ENCODE measurements at places on chromosomes 2 and 18.
A peak's percentile ranks its signal among the peaks of the same experiment; 100 is the strongest.

- DNase-seq, result peak; percentile 75
These were observed 32.3 kb downstream of the ASXL2 start for GRCh38 chr2:25845843-25846505.

DNA sequence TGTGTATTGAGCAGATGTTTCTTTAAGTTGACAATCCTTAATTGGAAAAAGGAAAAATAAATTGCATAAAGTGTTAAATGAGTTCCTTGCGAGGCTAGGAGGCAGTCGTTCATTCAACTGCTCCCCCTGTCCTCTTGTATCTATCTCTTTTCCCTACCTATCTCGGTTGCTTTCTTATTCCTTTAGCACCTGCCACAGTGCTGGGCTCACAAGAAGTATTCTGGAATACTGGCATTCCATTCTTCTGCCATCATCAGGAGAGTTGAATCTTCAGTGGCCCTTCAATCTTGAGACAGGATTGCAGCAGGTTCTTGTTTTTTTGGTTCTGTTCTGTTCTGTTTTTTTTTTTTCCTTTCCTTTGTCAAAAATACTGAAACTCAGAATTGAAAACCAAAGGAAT is 143.1 kb upstream of the AQP4 start:
- no peak for DNase-seq

DNA sequence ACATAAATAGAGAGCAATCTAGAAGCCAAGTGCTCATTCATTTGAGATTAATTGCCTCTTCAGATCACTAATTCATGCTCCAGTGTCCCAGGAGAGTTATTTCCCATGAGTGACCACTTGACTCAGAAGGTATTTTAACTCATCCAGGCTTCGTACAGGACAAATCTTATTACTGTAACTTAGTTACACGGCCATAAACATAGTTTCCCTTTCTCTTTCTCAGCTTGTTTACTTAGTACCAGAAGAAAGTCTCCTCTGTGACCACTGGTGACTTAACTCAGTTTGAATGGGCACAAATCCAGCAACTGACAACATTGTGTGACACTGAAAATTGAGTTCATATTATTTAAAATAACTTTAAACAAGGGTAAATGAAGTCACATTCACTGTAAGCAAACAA is 25.3 kb downstream of the MMADHC start:
- peak; percentile 45 for DNase-seq

DNA sequence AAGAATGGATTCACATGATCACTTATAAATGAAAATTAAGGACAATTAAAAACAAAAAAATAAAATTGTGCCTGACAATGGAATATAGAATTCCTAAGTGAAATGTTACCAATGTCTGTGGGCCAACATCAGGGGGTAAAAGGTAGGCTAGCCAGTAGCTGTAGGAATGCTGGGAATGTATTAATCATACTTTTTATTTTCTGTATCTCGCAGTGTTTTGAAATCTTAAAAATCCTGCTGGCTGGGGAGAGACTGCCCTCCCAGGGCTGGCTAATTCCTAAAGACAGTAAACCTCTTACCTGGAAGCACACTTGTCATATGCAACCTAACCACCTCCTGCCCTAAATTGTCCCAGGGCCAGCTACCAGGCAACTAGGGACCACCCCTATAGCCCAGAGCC is 69.8 kb downstream of the REV1 start:
- peak; percentile 52 for DNase-seq

- DNase-seq, result no peak
These were observed 104.6 kb downstream of the ITGB1BP1 start for GRCh38 chr2:9318461-9319337.

DNA sequence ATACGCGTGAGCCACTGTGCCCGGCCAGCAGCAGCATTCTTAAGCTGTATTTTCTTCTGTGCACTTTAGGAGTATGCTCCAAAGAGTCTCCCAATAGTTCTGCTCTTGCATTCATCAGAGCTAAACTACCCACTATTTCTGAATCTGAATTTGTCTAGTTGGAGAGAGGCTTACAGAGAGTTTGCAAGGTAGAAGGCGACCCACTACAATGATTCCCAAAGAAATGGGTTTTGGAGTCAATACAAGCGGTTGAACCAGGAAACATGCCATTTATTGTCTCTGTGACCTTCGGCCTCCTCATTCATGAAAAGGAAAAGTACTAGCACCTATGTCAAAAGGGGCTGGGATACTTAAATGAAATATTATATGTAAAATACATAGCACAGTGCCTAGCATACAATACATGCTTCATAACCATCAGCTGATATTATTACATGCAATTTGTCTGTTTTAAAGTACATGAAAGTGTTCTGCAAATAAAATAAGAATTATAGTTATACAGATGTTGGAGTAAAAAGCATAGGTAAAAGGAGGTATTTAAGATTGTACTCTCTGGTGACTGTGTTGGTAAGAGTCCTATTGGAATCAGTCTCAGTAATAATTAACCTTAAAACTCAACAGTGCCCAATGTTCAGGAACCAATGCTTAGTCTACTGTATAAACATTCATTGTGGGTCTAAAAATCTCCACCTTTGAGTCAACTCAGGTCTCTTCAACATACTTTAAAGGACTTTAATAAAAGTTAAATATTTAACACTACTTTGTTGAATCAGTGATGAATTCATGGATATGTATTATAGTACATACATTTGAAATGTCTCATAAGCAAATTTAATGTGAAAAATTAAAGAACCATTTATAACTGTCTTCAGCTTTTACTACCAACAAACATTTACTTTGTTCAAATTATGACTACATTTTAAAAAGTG is 89.8 kb upstream of the GRB14 start:
- no peak for DNase-seq

DNA sequence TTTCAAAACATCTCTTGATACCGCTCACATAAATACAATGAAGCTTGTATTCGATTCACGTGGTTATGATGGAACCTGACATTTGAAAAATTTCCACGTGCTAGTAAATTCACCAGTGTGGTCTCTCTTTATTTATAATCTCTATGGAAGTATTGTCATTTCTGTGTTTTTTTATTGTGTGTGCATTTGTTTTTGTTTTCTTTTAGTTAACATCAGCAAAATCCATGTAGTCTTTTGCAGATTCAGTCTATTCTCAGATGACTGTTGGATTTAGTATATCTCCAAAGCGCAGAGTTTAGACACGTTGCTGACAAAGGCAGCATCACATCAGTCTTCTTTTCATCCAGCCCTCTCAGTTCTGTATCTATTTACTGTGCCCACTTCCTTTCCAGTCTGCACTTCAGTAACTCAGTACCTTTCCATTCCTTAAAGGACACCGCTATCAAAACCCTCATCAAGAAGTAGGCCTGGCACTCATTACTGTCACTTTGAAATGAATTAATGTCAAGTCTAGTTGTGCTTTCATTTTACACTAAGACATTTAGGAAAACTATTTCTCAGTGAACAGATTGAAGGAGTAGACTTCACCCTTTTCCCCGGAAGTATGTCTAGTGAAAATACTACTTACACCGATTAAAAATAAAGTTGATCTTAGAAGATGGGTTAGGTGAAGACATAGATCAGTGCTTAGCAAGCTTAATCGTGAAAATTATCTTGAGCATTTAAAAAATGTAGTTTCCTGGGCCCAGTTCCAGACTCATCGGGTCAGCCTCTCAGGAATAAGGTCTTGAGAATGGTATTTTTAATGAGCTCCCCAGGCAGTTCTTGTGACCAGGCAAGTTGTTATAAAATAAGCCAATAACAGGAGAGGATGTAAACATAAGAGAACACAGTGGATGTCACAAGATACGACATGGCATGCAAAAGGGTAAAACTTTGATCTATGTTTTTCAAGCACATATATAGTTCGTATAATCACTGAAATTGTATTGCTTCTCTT is 506.8 kb upstream of the ZEB2 start:
- DNase-seq, result peak; percentile 87

DNA sequence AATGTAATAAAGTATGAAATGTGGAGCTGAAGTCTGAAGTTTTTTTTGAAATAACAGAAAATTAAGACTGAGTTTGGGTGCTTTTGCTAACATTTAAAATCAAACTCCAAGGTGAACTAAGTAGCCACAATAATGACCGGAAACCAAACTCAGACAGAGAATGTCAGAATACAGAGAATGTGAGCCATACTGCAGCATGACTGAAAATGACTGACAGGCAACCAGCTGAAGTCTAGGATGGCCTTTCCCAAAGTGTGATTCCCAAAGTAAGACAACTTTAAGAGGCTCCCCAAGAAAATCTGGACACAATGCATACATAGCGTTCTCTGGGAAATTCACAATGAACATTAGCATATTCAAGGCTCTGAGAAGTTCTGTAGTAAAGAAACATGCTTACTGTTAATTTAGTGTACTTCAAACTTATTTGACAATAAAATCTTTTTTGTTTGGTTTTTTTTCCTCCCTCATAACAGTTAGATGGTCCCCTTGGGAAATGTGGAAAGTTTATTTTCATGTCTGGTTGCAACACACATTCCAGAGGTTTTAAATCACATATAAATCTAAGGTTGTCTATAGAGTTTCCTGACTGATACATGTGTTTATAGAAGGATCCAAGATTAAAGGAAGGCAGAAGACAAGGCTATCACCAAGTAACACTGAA is 28.6 kb downstream of the PLA2R1 start:
- peak; percentile 50 for DNase-seq

DNA sequence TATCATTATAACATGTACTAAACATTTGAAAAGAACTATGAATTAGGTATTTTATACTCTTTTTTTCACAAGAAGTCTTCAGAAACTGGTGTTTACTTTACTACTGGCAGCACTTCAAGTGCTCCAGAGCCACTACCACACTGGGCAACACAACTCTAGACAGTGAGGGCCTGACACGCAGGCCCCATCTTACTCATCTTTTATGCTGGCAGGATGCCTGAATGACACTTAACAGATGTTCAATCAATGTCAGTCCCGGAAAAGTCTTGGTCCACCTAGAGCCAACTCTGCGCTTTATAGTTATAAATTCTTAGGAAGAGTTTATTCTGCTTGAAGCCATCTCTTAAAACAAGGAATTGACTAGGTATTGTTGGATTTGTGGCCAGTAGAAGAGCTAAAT is 8.7 kb upstream of the WIPF1 start:
- peak; percentile 88 for DNase-seq

- DNase-seq, result peak; percentile 49
These were observed at the start of gene GALNT5 for GRCh38 chr2:157257312-157258252. GALNT5 (plus strand) TSS chr2:157257705; CDS start chr2:157258083, 378 bp downstream.

DNA sequence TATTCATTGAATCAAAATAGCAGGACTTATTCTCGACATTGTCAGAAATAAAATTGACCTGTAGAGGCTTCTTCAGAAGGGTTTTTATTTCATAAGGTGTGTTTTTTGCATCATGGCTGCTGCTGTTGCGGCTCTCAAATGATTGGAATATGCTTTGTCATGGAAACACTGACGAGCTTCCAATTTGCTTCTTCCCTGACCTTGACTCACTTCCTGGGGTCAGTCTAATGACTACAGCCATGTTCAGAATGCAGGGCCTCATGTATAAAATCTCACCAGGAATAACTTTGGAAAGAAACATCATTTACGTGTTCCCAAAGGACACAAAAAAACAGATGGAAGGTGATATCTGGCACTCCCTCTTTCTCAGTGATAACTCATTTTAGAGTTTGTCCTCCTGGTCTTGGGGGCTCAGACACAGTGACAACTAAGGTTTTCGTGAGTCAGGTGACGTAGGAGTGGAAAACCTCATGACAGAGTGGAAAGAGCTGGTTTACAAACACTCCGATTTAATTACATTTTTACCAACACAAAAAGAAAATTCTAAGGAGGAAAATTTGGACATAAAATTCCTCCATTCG is 467.0 kb upstream of the RAB12 start:
- peak; percentile 60 for DNase-seq

GRCh38 chr18:58078889-58079573 is 35.0 kb downstream of the NEDD4L start:
- no peak for DNase-seq

- peak; percentile 73 for DNase-seq
These were observed 515 bp upstream of the PLEKHB2 start for GRCh38 chr2:131104487-131105155.

- no peak for DNase-seq
These were observed 82.2 kb upstream of the DOCK10 start for GRCh38 chr2:225124311-225125017.

- DNase-seq, result no peak
These were observed 103.6 kb downstream of the ACKR3 start for GRCh38 chr2:236673126-236673822.

DNA sequence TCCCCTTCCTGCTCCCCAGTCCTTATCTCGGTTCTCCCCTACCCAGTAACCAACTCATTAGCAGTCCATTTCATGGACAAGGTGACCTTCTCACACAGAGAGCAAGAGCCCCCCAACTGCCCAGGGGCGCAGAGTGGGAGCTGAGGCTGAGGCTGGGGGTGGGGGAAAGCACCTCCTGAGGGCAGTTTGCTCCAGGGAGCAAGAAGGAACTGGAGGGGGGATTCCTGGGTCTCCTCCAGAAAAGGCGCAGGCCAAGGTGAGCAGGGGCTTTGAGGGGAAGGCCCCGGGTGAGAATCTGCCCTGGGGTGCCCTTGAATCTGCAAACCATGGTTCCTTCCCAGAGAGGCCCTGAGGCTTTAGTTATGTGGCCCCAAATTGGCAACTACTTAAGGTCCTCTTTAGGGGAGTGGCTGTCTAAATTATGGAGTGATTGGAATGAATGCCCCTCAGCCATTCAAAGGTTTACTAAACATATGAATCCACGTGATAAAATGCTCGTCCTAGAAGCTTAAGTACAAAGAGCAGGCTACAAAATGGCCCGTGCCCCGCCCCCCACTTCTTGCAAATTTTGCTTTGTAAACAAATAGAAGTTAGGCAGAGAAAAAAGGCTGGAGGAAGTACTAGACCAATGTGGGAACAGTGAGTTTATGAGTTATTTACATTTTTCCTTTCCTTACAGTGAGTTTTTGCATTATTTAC is 123.5 kb upstream of the HS6ST1 start:
- no peak for DNase-seq

GRCh38 chr2:200158647-200159356 is 147.7 kb upstream of the SPATS2L start:
- DNase-seq, result peak; percentile 43

DNA sequence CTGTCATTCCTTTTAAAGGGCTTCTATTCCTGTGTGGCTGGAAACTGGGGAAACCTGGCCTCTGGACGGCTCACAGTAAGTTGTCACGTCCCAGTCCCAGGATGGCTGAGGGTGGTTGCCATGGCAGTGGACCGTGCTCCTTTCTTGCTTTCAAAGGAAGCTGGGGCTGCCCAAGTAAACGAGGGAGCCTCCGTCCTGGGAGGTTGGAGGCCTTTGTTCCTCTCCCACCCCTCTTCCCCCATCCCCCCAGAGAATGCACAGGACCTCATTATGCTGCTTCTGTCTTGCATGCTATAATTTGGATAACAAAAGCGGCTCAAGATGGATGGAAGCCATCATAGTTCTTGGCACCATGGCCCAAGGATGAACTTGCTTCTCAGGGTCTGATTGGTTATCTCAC is 325.5 kb upstream of the HS6ST1 start:
- DNase-seq, result no peak

DNA sequence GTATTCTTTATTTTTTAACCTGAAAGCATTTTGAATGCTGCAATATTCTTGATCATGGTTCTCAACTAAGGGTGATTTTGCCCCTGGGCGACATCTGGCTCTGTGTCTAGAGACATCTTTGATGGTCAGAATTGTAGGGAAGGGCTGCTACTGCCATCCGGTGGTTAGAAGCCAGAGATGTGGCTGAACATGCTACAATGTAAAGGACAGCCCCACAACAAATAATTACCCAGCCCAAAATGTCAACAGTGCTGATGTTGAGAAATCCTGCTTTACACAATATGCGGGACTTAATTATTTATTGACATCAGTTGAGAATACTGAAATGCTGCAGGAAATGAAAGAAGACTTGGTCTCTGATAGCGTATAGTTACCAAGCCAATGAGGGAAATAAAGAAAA is 37.5 kb upstream of the SERPINB2 start:
- peak; percentile 70 for DNase-seq

- no peak for DNase-seq
These were observed 23.8 kb upstream of the PTMA start for GRCh38 chr2:231684314-231685223.

All from EL (cell line).